ENCODE measurements at places on chromosomes 6 and 20. TPM values are rescaled to one million over a fixed set of nuclear protein-coding genes. Genes with fewer than 3 reads are reported as not detected.
A peak's percentile ranks its signal among the peaks of the same experiment; 100 is the strongest.

DNA sequence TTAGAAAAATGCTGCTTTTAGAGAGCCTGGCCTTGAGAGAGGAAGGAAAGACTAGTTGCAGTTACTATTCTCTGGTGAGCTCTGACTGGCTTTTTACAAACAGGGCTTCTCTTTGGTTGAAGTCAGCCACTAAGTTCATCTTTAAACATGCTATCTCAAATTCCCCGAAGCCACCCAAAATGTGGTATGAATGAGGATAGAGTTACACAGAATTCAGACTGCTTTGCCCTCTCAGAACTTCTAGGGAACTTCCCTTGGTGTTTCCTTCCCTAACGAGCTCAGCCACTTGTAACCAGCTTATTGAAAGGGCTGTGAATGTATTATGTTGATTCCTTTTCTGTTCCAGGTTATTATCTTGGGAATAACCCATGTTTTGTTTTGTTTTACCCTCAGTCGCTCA is 73.5 kb downstream of the EFHC1 start:
- no peak for DNase-seq

DNA sequence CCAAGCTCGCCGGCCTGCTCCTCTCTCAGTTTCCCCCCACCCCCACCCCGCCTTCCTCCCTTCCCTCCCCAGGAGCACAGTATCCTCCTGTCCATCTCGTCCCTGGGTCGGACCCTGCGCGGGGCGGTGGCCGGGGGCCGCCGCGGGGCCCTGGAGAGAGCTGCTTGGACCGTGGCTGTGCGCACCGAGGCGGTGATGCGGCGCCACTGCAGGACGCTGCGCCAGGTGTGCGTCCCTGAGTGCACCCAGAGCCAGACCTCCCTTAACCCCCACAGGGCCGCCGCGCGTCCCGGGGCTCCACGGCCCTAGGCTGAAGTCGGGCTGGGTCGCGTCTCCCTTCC is 2.2 kb downstream of the C20orf204 start:
- peak; percentile 82 for DNase-seq

- DNase-seq = no peak
Observed at GRCh38 chr6:53306819-53307347, 41.9 kb downstream of the ELOVL5 start.

- DNase-seq = no peak
Observed at GRCh38 chr20:18689557-18689956, 101.7 kb downstream of the DTD1 start.

DNA sequence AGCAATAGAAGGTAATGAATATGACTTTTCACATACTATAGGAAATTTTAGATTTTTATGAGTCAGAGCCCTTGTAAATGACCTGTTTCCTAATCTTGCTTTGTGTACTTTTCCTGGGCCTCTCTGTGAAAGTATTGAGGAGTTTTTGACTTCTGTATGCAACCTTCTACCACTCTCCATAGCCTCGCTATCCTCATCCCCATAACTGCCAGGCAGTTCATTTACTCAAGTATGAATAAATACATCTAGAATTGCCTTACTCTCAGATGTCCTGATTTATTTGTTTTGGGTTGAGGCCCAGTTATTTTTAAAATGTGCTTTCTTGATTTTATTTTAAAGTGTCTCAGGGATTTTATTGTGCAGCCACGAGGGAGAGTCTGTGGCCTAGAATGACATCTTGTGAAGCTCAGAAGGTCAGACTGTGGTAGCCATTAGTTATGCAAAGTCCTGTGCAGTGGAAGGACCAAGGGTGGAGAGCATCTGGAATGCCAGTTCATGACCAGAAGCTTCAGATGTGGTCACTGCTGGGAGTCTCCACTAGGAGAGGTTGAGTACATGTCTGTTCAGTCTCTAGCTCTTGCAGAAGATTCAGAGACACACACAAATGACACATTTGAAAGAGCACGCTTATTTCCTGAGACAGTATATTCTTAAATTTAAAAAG is 346.2 kb upstream of the IMPG1 start:
- DNase-seq = no peak

- peak; percentile 78 for DNase-seq
Observed at GRCh38 chr6:34462551-34462971, 3.3 kb upstream of the PACSIN1 start.

- no peak for DNase-seq
Observed at GRCh38 chr6:157383471-157383870, 2.5 kb downstream of the ZDHHC14 start.

The ZSWIM3 gene
- total RNA-seq = 6.1 TPM

The MC3R gene
- not detected for total RNA-seq

The CFB gene
- 32.1 TPM for total RNA-seq
